NCI-H187 (cell line): ENCODE measurements at places on chromosomes 11 and 22.

DNA sequence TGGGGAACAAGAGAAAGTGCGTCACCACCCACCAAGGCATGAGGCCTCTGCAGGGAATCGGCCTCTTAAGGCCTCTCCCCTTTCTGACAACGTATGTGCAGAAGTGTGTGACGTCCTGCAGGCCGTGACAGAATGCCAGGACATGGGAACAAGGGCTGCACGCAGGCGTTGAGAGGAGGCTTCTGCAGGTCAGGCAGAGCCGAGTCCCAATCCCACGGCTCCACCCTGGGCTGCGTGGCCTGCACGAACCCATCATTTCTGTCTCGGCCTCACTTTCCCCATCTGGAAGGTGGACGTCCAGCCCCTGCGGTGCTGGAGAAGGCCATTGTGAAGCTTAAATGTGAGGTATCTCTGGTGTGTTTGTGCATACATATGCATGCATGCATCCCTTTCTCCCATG, 61.8 kb downstream of the SHANK2 start:
- DNase-seq: no peak

DNA sequence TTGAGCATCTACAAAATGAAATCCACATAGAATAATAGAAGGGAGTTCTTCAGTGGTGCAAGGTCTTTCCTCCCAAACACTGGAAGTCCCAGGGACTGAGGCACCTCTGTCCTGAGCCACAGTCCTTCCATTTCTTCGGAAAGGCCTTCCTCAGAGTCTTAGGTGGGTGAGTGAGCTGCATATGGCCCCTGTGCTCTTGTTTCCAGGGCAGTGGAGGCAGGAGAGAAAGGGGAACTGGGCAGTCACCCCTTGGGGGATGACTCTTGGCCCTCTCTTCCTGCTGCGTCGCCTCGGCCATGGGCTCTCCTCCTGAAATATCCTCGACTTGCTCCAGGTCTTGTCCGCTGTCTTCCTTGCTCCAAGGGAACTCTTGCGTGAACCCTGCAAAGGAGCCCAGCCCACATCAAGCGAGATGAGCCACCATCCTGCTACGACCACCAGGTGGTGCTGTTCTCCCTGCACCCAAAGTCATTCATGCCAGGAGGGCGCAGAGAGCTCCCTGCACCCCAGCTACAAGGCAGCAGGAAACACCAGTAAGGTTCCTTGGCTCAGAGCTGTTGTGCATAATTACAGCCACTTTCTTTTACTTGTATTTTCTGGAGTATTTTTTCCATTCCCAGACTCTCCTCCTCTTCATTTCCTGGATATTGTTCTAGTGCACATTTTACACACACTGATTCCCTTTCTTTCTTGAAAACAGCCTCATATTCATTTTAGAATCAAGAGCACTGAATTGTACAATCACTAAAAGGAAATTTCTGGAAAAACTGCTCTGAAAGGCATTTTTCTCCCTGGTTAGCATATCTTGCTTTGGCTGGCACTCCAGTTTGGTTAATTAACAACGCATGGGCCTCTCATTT, 397.8 kb downstream of the OPCML start:
- no peak for DNase-seq

- DNase-seq: no peak
These were observed 29.8 kb downstream of the ZC3H12C start for GRCh38 chr11:110123003-110123402.

DNA sequence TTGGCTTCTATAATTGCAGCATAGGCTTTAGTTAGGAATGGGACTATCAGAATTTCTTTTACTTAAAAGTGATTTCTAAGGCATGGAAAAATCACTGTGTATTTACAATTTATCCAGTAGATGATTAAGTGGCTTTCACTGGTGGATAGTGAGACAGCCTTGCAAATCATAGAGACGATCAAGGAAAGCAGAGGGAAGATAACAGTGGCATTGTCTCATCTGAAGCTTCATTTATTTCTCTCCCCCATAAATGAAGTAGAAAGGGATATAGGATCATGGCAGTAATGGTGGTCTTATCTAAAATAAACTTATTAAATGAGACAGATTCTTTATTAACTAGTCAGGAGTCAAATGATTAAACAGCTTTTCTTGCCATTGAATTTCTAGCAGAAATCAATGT, 224.2 kb upstream of the ANO5 start:
- DNase-seq: no peak

- no peak for DNase-seq
These were observed 10.1 kb downstream of the MTFP1 start for GRCh38 chr22:30435674-30436126.

DNA sequence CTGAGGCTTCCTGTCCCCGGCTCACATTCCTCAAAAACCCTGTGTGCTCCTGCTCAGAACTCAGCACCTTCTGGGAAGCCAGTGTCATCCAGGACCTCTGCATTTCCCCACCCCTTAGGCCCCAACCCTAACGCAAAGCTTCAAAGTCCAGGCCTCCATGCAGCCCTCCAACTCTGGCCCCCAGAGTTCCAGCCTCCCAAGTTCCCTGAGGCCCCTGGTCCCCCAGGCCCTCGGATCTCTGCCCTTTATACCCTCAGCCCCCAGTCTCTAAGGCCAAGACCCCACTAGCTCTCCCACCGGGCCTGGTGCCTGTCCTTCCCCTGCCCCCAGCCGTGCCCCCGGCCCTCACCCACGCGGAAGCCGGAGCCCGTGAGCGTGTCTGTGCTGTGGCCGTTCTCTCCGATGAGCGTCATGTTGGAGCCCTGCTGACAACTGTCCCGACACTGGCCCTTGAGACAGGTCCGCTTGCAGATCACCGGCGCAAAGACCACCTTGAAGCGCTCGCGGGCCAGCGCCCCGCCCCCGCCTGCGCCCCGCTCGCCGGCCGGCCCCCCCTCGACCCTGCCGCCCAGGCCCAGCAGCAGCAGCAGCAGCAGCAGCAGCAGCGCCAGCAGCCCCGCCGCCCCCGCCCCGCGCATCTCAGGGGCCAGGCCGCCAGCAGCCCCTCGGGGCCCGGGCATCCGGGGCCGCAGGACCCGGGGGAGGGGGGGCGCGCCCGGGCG, 718 bp downstream of the LTBP3 start:
- DNase-seq: no peak

- no peak for DNase-seq
These were observed 988.1 kb downstream of the NTM start for GRCh38 chr11:132358573-132358953.

DNA sequence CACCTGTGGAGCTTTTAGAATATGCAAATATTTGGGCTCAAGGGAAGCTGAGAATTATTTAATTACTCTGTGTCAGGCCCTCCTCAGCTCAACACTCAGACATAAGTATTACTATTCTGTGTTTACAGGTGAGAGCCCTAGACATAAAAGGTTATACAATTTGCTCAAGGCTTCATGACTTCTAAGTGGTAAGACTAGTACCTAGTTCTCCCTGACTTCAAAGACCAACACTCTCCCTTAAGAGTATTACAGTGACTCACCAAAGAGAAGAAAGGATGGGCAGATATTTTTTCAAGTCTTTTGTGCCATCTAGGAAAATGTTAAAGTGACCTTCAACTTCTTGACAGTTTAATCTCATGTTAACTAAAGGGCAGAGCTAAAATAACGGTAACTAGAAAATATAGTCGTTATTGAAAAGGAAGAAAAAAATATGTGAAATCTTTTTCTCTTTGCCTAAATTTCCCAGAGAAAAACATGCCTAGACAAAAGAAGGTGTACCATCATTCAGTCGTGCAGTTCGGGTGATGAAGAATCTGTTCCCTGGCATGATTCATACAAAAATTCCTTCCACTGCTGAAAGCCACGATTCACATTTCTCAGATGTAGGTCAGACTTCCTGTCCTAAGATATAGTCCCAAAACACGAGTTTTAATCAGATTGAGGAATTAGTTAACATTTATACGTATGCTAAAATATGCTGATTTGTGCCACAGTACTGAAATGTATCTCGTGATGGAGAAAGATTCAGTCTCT, 849.1 kb upstream of the API5 start:
- no peak for DNase-seq

DNA sequence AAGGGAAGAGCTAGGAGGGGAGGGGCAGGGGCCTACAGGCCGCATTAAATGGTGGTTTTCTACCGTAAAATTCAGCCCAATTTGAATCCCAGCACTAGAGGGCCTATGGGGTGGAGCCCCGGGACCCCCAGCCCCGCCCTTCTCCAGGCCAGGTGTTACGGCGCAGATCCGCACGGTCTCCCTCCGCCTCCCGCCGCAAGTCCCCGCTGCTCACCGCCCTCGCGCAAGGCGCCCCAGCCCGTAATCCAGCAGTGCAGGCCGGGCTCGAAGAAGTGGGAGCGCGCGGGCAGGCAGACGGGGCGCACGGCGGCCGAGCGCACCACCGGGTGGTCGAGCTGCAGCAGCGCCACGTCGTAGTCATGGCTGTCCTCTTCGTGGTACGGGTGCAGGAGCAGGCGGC, 17.3 kb downstream of the KCTD17 start:
- DNase-seq: no peak

DNA sequence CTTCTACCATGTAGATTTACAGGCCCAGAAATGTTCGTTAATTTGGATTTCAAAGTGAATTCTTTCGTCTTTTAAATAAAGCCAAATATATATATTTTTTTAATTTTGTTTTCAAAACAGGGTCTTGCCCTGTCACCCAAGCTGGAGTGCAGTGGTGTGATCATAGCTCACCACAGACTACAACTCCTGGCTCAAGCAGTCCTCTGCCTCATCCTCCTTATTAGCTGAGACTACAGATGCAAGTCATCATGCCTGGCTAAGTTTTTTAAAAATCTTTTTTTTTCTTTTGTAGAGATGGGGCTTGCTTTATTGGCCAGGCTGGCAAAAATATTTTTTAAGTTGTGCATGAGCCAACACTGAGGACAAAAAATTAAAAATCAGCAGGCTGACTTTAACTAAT, 5.0 kb upstream of the LMO2 start:
- DNase-seq: no peak

- DNase-seq: peak; percentile 84
These were observed 93.6 kb upstream of the CD44 start for GRCh38 chr11:35045236-35045820.

DNA sequence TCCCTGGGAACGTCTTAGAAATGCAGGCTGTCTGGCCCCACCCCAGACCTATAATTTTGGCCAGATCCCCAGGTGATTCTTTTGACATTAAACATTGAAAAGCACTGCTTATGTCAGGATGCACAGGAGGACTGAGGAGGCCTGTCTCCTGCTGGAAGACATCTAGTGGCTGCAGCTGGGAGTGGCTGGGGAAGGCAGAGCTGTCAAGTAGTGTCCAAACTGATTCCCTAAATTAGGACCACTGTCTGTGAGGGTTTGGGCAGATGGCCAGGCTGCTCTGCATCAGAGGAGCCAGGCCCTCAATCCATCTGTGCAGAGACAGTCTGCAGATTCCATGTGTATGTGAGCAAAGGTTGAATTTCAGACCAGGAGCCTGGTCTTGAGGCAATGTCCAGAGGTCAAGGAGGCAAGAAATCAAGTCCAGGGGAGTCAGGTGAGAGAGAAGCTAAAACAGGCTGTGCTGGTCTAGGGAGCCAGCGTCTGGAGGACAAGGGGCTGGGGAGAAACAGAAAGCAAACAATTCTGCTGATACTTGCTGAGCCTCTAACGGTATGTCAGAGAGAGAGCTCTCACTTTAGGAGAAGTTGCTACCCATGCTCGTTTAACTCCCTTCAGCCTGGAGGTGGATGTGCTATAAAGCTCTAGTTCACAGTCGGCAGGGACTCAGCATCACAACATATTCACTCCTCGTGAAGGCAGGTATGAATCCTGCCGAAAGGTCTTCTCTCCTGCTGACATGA, 15.3 kb upstream of the SYTL2 start:
- DNase-seq: no peak

DNA sequence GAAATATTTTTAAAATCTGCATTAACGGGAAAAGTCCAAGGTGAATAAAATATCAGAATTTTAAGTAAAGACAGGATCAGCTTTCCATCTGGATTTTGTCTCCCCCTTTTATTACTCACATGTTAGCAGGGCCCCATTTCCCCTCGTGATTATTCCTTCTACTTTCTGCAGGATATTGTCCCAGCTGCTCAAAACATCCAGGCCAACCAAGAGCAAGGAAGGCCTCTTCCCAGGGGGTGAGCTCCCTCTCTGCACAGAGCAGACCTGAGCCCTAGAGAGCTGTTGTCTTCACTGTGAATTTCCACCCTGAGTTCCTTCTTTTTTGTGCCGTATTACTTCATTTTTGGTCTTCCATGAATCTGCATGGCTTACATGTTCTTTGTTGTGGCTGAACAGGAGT, 3.7 kb upstream of the TMPRSS13 start:
- DNase-seq: no peak

- no peak for DNase-seq
These were observed 111.7 kb downstream of the ZNF280B start for GRCh38 chr22:22396741-22397291.

DNA sequence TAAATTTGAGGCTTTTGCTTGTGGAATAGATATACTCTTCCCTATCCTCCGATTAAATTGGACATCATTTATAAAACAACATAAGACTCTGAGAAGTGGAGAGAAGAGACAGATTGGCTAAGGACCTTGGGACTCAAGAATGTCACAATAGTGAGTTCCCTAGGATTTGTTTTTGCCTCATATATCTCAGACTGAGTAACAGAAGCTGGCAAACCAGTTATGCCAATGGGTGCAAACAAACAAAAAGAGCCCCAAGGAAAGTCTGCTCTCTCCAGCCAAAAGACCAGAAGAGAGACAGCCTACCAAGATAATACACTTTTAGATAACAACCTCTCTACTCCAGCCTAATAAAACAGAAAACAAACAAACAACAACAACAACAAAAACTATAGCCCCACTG, 28.9 kb downstream of the DEUP1 start:
- no peak for DNase-seq

DNA sequence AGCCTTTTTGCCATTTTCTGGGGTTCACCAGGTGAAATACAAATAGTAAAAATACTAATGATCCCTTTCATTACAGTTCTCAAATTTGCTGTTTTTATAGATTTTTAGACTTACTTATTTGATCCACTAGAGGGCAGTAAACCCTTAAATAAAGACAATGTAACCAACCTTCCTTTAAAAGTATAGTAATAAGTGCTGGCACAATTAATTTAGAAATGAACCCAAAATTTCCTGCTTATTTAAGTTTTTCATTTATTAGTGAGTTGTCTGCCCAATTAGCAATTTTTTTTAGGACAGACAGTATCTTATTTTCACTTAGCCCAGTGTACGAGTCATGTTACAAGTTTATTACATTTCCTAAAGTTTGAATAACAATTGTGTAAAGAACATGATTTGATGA, 4.7 kb downstream of the DDIAS start:
- no peak for DNase-seq

DNA sequence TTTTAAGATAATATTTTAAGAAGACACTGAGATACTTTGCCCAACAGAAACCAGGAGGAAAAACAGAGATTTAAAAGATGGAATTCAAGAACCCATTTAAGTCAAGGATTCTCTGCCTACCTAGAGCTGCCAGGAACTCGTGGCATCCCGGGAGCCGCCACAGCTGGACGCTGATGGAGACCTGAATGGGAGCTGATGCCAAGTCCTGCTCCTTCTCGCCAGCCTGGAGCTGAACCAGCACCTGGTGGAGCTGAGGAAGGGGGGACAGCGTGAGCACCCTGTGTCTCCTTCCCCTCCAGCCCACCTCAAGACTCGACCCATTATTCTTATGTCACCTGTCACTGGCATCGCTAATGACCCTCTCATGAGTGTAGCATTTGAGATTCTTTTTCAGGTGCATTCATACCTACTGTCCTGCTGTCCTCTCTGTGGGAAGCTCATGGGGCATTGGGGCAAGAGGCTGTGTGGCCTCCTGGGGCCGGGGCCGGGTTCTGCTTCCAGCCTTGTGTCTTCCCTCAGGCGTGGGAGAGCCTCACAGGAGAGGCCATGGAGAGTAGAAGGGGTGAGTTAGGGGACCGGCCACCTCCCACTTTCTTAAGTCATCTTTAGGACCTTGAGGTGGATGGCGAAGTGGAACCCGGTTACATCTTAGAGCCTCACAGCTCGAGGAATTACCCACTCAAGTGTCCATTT, 70.8 kb upstream of the PITPNB start:
- no peak for DNase-seq
